ENCODE measurements at places on chromosomes 13 and 19.

- no peak for DNase-seq
These were observed 6.2 kb downstream of the SPRY2 start for GRCh38 chr13:80334597-80335260.

GRCh38 chr13:97262058-97262457 lies 39.9 kb downstream of the MBNL2 start:
- no peak for DNase-seq

GRCh38 chr19:49152119-49152550 lies 3.1 kb downstream of the HRC start:
- no peak for DNase-seq

GRCh38 chr13:91948736-91949135 lies 550.3 kb downstream of the GPC5 start:
- no peak for DNase-seq

- no peak for DNase-seq
These were observed 246.1 kb downstream of the PCDH17 start for GRCh38 chr13:57877601-57878000.

DNA sequence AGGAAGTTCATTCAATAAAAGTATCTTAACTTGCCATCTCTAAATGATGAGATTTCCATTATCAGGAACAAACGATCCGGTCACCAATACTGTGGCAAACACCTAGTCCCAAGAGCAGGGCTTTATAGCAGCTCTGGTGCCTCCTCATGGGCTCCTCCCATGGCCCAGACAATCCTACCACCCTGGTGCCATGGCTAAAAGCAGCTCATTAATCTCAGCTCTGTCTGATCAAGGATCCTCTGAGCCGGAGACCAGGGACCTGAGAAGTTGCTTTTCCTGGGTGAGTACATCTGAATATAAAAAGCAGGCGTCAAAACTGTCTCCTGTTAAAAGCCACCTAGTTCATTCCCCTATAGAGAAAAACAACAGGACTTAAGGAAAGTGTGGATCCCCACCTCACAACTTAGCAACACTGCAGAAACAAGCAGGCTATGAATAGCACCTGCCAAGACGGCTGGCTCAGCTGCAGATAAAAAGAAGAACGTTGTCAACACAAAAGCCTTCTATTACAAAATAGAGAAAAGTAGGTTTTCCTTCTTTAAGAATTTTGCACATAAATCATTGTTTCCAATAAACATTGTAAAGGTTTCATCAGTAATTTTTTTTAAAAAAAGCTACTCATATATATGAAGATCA lies 30.3 kb downstream of the TSHZ3 start:
- no peak for DNase-seq

DNA sequence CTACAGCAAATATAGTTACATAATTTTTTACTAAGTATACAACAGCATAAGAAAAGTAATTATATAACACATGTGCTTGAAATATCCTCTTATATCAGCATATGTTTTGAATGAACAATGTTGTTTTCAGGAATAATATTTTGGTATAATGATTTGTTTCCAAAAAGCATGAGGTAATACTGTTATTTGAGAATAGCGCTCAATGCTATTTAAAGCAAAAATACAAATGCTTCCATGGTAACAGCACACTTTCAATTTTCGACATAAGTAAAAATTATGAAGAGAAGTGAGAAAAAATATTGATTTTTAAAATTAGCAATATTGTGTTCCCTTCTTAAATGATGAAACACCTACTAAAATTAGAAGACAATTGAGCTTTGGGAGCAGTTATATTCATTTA lies 715.9 kb upstream of the ATXN8OS start:
- no peak for DNase-seq

DNA sequence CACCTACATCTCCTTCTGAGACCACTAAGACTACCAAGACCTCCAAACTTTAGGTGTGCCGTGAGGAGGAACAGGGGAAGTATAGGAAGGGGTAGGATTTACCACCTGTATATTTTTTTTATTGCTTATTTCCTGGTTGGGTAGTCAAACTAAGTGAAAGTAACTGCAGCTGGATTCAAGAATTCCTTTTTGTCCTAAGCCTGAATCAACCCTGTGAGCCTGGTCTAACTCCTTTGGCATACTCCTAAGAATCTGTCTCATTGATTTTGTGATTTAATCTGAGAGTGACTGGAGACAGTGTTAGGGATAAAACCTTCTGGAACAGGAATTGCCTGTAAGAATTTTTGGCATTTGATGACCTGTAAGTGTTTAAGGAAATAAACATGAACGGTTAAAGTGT lies 523.5 kb upstream of the MIR17HG start:
- DNase-seq: no peak

DNA sequence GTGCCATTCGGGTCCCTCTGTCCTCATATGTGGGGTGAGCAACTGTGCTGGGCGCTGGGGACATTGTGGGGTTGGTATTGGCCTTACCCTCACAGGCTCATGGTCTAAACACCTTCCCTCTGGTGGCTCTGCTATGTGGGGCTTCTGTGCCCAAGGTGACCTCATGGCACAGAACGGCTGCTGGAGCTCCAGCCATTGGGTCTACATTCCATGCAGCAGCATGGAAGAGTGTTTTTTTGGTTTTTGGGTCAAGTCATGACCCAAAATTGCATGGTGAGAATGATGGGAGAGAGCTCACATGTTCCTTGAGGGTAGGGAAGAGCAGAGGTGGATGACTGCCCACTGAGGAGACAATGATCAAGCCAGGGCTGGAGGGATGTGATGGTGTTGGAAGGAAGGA lies 17.2 kb downstream of the PGLS start:
- DNase-seq: no peak

DNA sequence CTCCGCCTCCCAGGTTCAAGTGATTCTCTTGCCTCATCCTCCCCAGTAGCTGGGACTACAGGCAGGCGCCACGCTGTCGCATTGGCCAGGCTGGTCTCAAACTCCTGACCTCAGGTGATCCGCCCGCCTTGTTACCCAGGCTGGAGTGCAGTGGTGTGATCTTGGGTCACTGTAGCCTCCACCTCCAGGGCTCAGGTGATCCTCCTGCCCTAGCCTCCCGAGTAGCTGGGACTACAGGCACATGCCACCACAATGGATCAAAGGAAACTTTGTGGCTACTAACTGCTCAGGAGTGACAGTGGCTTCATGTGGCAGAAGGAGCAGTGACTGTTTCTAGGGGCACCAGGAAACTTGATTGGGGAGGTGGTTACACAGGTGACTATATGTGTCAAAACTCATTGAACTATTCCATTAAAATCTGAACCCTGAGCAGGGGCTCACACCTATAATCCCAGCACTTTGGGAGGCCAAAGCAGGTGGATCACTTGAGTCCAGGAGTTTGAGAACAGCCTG lies 3.8 kb upstream of the LGALS7B start:
- no peak for DNase-seq

- no peak for DNase-seq
These were observed 27.8 kb downstream of the CARM1 start for GRCh38 chr19:10899151-10899653.

DNA sequence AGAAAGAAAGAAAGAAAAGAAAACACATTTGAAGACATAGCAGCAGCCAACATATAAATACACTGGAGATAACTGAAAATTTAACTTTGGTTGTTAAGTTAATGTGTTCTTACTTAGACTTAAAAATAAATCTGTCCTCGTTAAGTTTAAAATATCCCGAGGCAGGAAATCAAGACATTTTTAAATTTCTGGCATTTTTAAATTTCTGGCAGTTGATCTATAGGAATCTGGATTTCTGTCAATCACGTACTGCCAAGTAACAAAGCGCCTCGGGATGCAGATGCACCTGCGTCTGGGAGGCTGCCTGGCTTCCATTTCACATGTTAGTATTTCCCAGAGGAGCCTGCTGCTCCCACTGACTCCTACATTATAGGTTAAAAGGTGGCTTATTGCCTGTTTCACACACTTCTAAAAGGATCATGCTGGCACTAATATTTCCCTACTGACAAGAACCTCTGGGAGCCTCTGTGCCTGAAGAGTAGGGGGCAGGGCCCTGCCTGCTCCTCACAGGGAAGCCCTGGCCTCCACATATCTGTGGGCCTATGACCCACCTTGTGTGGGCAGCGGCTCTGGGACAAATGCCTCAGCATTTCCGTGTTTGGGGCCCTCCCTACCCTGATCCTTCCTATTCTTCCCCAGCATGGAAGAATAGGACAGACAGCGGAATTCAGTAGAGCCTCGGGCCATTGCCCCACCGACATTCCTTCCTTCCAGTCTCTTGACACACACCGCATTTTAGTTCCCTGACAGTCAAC lies 62.8 kb upstream of the ATP12A start:
- DNase-seq: no peak

GRCh38 chr13:34867590-34867989 lies 74.5 kb upstream of the NBEA start:
- no peak for DNase-seq

GRCh38 chr13:44004878-44005277 lies 125.2 kb downstream of the LACC1 start:
- DNase-seq: no peak

GRCh38 chr13:62510906-62511655 lies 1095.4 kb upstream of the PCDH20 start:
- DNase-seq: no peak

DNA sequence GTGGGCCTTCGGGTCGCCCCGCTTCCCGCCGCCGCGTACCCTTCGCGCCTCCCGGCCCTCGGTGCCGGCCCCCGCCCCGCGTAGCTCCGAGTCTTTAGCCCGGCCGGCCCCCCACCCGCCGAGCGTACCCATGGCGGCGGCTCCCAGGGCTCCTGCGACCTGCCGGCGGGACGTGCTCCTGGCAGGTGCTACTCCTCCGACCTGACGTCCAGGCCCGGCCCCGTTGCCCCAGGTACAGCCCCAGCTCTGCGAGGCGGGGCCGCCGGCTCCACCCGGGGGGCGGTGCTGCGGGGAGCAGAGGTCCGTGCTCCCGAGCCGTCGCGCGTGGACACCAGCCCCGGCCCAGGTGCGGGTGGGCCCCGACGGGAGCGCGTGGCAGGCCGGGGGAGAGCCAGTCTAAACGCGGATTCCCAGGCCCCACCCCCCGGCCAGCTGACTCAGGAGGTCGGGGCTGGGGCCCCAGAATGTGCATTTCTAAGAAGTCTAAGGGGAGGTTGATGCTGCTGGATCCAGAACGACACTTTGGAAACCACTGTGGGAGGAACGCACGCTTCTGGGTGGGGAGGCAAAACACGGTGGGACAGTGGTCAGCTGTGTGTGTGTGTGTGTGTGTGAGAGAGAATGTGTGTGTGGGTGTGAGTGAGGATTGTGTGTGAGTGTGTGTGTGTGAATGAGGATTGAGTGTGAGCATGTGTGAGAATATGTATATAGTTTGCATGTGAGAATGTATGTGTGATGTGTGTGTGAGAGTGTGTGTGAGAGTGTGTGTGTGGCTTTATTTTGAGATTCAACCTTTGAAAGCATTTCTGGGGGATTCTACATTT lies at the start of gene SLC15A1:
Gene SLC15A1, minus strand, starts transcription at position 206 of the 824 bp plus-strand sequence. Its CDS starts 74 bp downstream, at position 132.
- no peak for DNase-seq

- no peak for DNase-seq
These were observed 455.7 kb downstream of the FGF9 start for GRCh38 chr13:22126433-22127021.

GRCh38 chr19:39469567-39469966 lies 11.1 kb upstream of the TIMM50 start:
- DNase-seq: no peak

All from right forelimb (tissue), 1 donor.